ENCODE measurements at places on chromosomes 3 and 15. TPM values are rescaled to one million over a fixed set of nuclear protein-coding genes. Genes with fewer than 3 reads are reported as not detected.
A peak's percentile ranks its signal among the peaks of the same experiment; 100 is the strongest.

- DNase-seq: no peak
Observed at GRCh38 chr3:194276768-194277103, 74.4 kb downstream of the CPN2 start.

DNA sequence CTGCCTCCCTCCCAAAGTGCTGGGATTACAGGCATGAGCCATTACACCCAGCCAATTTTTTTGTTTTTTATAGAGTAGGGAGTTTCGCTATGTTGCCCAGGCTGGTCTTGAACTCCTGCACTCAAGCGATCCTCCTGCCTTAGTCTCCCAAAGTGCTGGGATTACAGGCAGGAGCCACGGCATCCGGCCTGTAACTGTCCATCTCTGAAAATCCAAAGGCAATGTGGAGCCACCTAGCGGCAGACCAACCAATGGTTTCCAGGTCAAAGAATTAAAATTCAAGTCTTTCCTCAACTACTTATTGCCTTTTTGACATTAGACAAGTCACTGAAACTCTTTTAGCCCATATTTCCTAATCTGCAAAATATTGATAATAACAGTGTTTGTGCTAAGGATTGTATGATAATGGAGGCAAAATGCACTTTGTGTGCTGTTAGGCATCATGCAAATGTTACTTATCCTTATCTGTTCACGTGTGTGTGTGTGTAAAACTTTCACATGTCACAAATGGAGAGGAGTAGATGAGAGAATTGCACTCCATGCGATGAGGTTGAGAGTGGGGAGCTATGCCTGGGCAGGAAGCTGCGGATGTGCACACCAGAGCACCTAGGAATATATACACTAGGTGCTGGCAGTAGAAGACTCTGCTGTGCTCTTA lies 48.7 kb downstream of the COL8A1 start:
- DNase-seq: peak; percentile 63

GRCh38 chr3:71893702-71894479 lies 108.9 kb upstream of the PROK2 start:
- DNase-seq: no peak

DNA sequence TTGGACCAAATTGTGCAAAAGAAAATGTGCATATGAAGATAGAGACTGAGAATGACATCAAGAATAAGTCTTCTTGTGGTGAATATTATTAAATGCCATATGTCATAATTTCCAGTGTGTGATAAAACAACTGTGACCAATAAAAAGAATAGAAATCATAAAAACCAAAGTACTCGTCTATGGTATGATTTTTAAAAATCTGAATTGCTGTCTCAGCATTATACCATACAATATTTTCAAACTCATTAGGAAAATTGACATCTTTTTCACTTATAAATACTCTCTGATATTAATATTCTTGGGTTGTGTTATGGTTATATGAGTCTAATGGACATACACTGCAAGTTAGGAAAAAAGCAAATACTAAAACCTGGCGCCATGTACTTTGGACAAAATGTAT lies 279.4 kb downstream of the ROBO1 start:
- no peak for DNase-seq

DNA sequence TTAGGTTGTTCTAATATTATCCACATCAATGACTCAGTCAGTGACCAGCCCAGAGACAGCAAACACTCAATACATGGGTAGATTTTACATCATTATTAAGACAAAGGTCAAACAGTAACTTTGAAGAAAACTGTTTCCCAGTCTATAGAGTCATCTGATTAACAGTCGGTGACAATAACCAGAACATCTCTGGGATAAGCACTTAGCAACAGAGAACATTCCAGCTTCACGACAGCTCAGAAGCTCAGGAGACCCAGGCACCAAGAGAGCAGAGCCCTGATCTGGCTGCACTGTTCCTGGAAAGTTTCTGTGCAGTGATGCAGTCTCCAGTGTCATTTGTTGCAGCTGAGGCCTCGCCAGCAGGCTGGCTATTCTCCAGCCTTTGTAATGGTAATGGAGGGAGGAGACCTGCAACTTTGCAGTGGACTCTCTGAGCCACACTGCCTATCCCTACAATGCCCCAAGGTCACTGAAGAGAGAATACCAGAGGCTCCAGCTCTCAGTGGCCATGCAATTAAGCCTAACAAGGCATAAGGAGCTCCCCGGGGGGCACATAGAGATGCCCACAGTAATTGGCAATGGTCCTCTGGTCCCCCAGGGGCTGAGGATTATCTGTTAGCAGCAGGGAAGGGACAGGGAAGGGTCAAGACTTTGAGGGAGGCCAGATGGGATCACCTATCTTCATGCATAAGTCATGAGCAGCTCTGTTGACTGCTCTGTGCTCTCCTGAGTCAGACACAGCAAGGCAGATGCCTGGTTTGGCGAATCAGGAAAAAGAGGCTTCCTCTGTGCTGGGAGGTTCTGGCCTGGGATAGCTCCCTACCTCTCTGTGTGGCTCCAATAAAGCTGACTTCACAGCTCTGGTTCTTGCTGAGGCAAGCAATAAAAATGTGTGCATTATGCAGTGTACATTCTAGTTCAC lies 163.6 kb downstream of the CTNNB1 start:
- peak; percentile 18 for DNase-seq

DNA sequence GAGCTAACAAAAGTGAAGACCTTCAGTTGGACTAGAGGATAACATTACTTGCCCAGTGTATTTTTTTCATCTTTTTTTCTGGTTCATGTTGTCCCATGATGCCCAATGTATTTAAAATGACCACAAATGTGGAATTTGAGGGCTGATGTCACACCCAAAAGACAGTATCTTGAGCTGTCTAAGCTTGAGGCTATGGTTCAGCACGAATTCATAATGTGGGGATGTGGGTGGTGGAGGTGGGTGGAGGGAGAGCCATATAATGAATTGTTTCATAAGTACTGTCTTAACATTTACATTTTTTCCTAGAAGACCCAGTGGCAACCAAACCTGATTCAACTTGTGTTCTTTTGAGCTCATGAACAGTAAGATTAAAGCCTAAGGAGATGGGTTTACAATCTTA lies 37.5 kb downstream of the CHAC1 start:
- no peak for DNase-seq

DNA sequence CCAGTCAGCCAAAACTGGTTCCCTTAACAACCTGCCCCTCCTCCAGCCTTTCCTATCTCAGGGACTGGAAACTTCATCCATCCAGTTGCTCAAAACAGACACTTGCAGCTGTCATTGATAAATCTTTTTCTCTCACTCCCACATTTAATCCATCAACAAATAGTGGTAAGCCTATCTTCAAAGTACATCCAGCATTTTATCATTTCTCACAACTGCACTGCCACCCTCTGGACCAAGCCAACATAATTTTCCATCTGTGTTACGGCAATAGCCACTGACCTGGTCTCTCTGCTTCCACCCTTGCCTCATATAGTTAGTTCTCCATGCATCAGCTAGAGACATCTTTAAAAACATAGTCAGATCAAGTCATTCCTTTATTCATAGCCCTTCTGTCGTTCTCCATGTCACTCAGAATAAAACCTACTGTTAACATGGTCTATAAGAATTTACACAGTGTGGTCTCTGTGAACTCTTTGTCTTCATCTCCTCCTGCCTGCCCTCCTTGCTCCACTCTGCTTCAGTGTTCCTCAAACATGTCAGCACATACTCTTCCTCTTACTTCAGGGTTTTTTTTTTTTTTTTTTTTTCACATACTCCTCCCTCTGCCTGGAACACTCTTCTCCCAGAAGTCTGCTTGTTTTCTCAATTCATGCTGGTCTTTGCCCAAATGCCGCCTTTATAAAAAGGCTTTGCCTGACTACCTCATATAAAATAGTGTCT lies 102.5 kb upstream of the COL6A5 start:
- DNase-seq: no peak

GRCh38 chr3:135622215-135622614 lies 343.3 kb upstream of the PPP2R3A start:
- DNase-seq: no peak

GRCh38 chr15:97316362-97316761 lies 644.1 kb upstream of the ARRDC4 start:
- DNase-seq: peak; percentile 21

DNA sequence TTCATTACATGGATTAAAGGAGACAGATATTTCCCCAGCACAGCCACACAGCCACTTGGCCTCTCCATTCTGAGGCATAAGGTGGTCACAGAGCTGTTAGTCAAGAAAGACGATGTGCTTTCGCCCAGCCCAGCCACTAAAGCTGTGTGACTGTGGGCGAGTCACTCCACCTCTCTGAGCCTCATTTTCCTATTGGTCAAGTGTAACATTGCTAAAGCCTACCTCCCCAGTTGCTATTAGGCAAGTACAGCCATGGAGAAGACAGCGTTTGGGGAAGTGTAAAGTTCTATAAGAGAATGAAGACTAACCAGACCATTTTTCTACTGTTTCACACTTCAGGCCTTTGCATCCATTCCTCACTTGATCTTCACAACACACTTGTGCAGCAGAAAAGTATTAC lies 24.1 kb downstream of the TMEM40 start:
- no peak for DNase-seq

- DNase-seq: no peak
Observed at GRCh38 chr15:90617171-90617570, 87.4 kb downstream of the CRTC3 start.

DNA sequence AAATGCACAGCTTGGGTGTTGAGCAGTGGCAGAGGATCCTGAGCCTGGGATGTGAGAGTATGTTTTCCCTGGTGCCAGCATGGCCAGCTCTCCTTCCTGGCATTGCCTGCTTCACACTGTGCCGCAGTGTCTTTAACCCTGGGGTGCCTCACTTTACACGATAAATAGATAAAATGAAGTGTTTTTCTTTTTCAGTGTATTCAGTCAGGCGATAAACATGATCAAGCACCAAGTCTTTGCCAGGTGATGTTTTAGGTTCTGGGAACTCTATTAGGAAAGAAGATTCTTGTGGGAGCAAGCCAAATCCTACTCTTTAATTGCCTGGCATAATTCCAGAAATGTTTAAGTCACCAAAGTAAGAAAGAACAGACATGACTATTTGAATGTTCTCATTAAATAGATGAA lies 14.0 kb downstream of the ABHD6 start:
- peak; percentile 34 for DNase-seq

GRCh38 chr3:12280357-12280806 lies 8.5 kb upstream of the PPARG start:
- DNase-seq: peak; percentile 36

- DNase-seq: no peak
Observed at GRCh38 chr15:27774638-27775037, 324.5 kb downstream of the OCA2 start.

GRCh38 chr3:138364356-138365252 lies 16.2 kb downstream of the MRAS start:
- DNase-seq: no peak

DNA sequence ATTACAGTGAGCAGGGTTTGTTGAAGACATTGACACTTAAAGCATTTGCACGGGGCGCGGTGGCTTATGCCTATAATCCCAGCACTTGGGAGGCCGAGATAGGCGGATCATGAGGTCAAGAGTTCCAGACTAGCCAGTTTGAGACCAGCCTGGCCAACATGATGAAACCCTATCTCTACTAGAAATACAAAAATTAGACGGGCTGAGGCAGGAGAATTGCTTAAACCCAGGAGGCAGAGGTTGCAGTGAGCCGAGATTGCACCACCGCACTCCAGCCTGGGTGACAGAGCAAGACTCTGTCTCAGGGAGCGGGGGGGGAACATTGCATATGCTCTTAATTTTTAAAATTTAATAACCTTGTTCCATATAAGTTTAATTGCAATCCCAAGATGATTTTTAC lies 11.9 kb downstream of the STT3B start:
- DNase-seq: no peak

GRCh38 chr3:129487183-129487867 lies 41.1 kb upstream of the RHO start:
- no peak for DNase-seq

- no peak for DNase-seq
Observed at GRCh38 chr3:177057768-177058167, 139.5 kb downstream of the TBL1XR1 start.

NANOGP8 gene
- not detected for total RNA-seq

GOLGA8R gene
- total RNA-seq: 1.6 TPM

SEMA6D gene
- total RNA-seq: 7.1 TPM

SIDT1 gene
- total RNA-seq: under 0.01 TPM

ARL14 gene
- total RNA-seq: 0.87 TPM

SUSD5 gene
- 1.0 TPM for total RNA-seq
